ENCODE measurements at places on chromosomes 12 and 14. TPM values are rescaled to one million over a fixed set of nuclear protein-coding genes. Genes with fewer than 3 reads are reported as not detected.
A peak's percentile ranks its signal among the peaks of the same experiment; 100 is the strongest.

Gene BEGAIN
- not detected for total RNA-seq

Gene DIABLO
- total RNA-seq: 45.8 TPM

- H3K4me3 ChIP-seq: no peak overlapping the region
- H3K36me3 ChIP-seq: no peaks in the 10 kb centered on the region
Observed at GRCh38 chr12:127118251-127118650, 1148.7 kb upstream of the TMEM132C start.

DNA sequence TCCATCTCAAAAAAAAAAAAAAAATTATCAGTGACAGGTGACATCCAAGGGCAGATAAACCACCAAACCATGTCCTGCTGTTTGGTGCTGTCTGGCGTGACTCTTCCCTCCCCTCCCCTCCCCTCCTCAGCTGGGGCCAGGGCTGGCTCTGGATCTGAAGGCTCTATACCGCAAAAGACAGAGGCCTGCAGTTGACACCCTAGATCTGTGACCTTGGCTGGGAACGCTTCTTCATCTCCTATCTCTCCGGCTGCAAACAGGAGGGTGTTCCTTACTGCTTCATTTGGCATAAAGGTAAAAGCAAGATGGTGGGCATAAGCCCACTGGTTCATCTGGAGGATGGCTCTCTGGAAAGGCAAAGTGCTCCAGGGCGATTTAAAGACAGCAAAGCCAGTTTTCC is 126.8 kb upstream of the PRMT8 start:
- no peak for DNase-seq
- H3K27ac ChIP-seq: no peak overlapping the region
- H3K36me3 ChIP-seq: no peaks in the 10 kb centered on the region
- no peak overlapping the region for H3K4me3 ChIP-seq

Gene CLMN
- 40.1 TPM for total RNA-seq

Gene GPR137C
- total RNA-seq: 0.22 TPM

DNA sequence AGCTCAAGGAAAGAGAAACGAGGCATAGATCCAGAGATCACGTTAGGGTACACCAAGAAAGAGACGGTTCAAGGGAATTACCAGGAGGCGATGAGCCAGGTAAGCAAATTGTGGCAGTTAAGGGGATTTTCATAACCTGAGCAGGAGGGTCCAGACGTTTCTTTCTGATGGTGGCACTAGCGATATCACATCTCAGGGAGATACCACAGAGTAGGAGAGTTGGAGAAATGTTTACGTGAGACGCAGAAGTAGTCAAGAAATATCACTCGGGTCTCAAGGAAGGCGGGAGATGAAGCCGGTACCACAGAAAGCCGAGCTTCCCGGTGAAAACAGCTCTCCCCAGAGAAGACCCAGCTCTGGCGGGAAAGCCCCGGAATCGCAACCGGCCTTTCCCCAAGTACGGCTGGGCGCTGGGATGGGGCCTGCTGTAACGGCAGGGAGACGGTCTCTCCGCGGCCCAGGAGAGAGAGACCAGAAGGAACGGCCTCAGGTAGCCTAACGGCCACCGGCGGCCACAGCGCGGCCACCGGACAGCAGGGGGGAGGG is 485 bp downstream of the SENP1 start:
- peaks cover 52% of the 10 kb centered on the region for H3K4me1 ChIP-seq
- peak overlapping the region; percentile 77 for H3K4me3 ChIP-seq
- peak; percentile 84 for DNase-seq
- H3K36me3 ChIP-seq: no peaks in the 10 kb centered on the region
- H3K27ac ChIP-seq: peak overlapping the region; percentile 91
